Panc1 (cell line): ENCODE measurements at places on chromosomes 16 and 17.

DNA sequence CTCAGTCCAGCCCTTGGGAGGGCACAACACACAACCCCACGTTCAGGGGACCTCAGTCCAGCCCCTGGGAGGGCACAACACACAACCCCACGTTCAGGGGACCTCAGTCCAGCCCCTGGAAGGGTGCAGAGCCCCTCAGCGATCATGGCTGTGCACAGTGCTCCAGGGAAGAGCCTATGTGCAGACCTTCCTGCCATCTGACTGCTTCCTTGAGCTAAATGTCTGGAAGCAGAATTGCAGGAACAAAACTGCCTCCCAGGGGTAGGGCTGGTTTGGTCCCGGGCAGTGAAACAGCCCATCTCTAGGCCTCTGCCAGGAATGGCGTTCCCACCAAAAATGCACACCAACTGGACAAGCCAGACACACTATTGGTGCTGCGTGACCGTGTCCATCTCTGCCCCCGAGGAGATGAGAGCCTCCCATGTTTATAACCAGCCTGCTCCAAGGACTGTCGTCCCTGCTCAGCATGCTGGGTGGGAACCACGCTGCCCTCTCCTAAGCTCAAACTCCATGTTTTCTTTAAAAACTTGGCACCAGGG is 44.0 kb downstream of the ZNF276 start:
- DNase-seq, result no peak

DNA sequence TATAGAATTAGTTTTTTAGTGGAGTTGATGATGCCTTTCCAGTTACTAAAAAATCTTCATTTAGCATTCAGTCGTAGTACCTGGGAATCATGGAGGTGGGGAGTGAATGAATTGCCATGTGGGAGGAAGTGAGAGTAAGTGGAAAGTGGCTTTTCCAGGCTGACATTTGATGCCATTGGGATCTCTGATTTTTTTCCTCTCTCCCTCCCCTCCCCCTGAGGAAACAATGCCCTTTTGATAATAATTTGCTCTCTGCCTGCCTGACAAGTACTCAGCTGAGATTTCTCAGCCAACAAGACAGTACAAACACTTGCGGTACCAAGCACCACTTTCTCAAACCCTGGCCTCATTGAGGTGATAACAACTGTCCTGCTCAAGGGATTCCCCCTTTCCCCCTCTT is 2.2 kb downstream of the UBE2Z start:
- no peak for DNase-seq

DNA sequence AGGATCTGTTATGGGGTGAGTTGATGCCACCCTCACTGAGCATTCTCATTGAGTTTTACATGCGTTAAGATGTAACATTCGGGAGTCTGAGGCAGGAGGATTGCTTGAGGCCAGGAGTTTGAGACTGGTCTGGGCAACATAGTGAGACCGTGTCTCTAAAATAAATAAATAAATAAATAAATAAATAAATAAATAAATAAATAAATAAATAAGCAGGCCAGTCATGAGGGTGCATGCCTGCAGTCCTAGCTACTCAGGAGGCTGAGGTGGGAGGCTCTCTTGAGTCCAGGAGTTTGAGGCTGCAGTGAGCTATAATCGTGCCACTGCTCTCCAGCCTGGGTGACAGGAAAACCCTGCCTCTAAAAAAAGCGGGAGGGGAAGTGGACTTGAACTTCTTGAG is 90.3 kb downstream of the SNX29 start:
- DNase-seq, result no peak

GRCh38 chr17:13750816-13751793 is 149.4 kb upstream of the HS3ST3A1 start:
- DNase-seq, result no peak

DNA sequence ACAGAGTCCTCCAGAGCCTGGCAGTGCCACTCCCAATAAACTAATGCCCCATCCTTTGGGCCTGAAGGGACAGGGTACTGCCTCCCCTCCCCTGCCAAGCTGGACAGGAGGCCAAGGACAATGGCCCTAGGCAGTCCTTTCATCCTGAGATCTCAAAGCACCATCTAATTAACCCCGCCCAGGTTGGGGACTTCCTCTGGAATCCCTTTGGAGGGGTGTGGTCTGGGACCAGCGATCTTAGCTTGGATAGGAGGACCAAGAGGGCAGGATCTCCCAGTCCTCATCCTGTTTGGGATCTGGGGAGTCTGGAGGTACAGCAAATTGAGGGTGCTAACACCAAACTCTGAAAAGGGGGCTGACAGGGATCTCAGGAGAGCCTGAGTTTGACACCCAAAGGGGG is 18.2 kb upstream of the SP6 start:
- no peak for DNase-seq

GRCh38 chr16:81866820-81867440 is 87.8 kb downstream of the PLCG2 start:
- no peak for DNase-seq

DNA sequence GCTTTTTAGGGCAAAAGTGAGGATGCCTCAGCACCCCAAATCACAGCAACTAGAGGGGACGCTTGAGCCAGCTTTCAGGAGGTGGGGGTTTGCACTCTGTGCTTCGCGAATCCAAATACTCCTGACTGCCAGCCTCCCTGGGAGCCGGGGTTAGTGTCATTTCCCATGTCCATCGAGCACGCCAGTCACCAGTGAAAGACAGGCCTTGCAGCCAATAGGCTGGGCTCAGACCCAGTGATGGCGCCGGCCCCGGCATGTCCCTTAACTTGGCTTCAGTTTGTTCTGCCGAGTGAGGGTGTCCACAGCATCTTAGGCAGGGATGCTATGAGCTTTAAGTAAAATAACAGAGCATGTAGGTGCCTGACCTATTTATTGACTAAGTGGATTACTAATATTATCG is 50.9 kb upstream of the CDC42EP4 start:
- no peak for DNase-seq

DNA sequence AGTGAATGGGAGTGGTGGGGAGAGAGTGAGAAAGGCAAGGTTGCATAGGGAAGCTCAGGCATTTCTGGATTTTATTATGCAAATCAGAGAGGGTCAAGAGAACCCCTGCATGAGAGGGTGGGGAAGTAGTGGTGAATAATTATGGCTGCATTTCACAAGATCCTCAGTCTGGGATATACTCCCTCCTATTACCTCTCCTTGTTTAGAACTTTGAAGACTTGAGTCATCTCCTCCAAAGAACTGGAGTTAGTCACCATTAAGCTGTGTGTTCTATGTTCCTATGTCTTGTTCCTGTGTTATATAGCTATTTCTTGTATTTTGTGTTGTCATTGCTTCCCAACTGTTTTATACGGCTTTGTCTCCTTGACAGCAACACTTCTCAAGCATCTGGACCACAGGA is 18.4 kb downstream of the SOX9 start:
- DNase-seq, result no peak

- DNase-seq, result no peak
Observed at GRCh38 chr16:49754495-49755312, 101.2 kb downstream of the ZNF423 start.

DNA sequence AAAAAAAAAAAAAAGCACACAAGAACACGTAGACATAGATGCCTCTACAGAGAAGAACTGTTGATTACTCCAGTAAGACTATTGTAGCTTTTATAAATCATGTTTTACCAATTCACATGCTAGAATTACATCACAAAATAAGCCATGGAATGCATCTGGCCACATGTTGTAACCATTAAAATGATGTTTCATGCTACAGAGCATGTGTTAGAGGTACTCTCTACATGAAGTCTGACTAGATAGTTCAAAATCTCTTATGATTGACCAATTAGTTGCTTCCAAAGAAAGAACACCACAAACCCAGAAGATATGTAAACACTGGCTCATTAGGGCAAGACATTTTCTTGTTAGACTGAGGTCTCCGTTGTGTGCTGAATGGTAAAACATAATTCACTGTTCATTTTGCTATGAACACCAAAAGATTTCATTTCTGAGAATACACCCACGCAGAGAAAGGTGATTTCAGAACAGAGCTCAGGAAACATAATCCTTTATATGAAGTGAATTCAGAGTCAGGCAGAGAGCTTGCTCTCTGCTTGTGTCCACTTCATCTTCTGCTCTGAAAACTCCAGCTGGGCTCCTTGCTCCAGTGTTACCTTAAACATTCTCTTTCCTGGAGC is 411.4 kb upstream of the SOX9 start:
- DNase-seq, result no peak

DNA sequence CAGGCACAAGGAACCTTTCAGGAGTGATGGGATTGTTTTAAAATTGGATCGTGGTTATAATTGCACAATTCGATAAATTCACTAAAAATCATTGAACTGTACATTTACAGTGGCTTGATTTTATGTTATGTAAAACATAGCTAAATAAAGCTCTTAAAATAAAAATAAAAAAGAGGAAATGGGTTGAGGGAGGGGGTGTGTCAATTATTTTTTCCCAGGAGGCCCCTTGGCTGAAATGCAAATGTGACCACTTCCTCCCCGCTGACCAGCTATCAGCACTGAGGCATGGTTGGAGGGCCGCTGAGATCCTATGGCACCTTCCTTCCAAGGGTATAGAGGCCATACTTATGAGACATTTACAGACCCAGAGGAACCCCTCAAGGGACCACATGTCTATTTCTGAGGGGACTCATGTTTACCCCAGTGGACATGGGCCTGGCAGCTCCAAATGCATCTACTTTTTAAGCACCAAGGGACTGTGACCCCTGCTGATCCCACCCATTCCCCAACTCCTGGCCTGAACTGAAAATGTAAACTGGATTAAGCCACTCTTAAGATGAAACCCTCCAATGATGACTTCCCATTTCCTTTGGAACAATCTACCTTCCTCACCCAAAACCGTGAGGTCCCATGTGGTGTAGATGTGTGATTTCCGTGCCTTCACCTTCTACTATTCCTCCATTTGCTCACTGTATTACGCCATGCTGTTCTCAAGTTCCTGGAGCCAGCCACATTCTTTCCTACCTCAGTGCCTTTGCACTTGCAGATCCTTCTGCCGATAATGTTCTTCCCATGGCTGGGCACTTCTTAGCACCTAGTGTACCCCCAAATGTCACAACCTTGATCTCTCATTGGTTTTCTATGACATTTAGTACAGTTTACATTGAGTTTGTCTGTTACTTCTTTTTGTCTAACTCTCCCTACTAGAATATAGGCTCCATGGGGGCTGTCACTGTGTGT is 2.8 kb upstream of the IL21R start:
- no peak for DNase-seq

DNA sequence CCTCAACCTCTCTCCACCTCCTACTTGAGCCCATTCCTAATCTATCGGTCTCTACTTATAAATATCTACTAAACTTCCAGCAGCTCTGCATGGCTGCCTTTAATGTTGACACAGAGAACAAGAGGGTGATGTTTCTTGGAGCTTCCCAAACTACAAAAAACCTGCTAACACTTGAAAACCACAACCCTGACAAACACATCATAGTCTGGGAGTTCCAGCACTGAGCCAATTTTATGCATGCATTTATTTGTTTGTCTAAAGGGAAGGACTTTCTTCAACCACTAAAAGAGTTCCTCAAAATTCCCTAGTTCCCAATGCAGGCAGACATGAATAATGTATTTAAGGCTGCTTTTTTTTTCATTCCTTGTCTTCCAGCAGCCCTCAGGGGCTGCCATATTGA is 331.8 kb upstream of the XYLT1 start:
- no peak for DNase-seq

GRCh38 chr17:79018370-79018695 is 5.6 kb upstream of the C1QTNF1 start:
- no peak for DNase-seq

DNA sequence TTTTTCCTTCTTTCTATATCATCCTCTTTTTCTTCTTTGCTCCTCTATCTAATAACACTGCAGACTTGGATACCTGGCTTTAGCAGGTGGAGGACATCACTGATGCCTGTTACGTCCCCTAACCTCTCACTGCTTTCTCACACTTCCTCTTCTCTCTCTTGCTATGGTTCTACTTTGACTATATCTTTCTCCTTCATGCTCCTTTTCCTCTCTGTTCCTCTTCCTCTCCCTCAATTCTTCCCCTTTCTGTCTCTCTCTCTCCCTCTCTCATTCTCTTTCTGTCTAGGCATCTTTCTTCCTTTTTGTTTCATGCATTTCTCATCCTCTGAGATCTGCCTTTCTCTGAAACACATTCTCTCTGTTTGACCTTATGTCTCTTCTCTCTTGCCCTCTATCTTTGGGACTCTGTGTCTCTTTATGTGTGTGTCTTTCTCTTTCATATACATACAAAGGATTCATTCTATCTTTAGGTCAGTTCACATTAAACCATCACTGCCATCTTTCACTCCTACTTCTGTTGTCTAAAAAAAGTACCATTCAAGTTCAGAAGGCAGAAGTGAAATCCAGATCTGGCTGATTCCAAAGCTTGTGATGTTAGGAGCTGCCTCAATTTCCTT is 353.7 kb downstream of the SHISA9 start:
- DNase-seq, result no peak

GRCh38 chr17:39141915-39142664 is 9.3 kb downstream of the PLXDC1 start:
- no peak for DNase-seq

GRCh38 chr16:67963292-67963661 is 5.2 kb downstream of the SLC12A4 start:
- DNase-seq, result no peak

GRCh38 chr17:8837563-8838075 is 29.9 kb downstream of the PIK3R6 start:
- DNase-seq, result no peak

GRCh38 chr17:46942441-46943217 is 19.7 kb downstream of the GOSR2 start:
- peak; percentile 36 for DNase-seq

DNA sequence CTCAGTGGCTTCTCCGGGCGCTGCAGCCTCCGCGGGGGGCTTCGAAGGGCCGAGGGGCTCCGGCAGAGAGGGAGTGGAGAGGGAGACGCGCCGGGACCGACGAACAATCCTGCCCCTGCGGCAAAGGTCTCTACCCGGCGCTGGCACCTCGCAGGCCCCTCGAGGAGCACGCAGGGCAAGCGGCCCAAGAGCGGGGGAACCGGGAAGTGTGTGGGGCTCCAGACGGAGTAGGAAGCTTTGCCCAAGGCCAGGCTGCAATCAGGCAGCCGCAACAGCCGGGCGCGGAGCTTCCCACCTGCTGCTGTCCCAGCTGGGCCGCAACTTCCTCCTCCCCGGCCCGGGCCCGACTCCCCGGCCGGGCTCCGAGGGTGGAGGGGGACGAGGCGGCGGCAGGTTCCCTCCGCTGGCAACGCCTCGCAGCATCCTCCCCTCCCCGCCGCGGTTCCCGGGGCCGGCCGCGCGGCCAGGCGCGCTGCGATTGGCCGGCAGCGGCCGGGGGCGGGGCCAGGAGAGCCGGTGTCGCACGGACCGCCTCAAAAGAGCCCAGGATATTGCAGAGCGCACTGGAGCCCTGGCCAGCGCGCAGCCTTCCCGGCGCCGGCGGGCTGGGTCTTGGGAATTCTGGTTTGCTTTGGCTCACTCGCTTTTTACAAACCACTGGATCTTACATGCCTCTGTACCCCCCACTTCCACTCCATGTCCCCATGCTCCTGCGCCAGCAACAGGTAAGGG is at the start of gene KCNJ2:
Gene KCNJ2, plus strand, starts transcription at position 556 of the 732 bp plus-strand sequence. CDS start 5,508 bp downstream, outside the sequence.
- DNase-seq, result no peak
